ENCODE measurements at places on chromosomes 3 and 15. TPM values are rescaled to one million over a fixed set of nuclear protein-coding genes. Genes with fewer than 3 reads are reported as not detected.

- no peak for DNase-seq
Observed at GRCh38 chr15:77595231-77595630, 37.5 kb downstream of the LINGO1 start.

LRRN1 gene
- 4.7 TPM for total RNA-seq

- DNase-seq, result no peak
Observed at GRCh38 chr3:117131259-117131658, 421.7 kb downstream of the TUSC7 start.

CCDC191 gene
- total RNA-seq, result 16.0 TPM

CCR8 gene
- total RNA-seq, result not detected

DNA sequence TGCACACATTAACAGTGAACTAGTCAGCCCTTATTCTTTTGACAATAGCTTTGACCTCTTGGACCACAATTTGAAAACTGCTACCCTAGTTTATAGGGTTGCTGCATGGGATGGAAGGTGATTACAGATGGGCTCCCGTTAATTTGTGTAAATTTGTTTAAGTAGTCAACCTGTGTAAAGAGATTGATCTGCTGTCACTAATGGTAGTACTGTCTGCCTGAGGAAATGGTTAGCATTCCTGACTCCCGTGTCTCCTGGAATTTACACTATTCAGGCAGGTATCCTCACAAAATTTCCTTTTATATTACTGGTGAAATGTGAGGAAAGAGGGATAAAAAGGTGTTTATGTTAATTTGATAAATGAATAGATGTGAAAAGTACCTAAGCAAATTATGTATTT is 15.3 kb upstream of the EBLN2 start:
- no peak for DNase-seq

DNA sequence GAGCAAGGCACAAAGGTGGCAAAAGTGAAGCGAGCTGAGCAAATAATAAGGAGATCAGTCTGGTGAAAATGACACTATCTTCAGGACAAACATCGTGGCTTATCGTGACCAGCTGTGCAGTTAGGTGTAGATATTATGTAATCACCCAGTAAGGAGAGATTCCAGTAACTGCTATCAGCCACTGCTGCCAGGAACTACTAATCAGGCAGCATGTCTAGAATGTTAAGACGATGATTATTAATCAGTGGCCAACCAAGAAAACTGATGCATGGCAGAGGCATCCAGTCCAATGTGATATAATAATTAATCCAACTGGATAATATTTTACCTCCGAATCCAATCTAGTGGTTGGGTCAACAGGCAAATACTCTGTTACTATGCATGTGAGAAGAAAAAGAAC is 252.7 kb upstream of the ZPLD1 start:
- DNase-seq, result no peak

TLE3 gene
- total RNA-seq, result 37.8 TPM

GRCh38 chr15:77118882-77119321 is 48.0 kb upstream of the TSPAN3 start:
- DNase-seq, result peak; percentile 60

DNA sequence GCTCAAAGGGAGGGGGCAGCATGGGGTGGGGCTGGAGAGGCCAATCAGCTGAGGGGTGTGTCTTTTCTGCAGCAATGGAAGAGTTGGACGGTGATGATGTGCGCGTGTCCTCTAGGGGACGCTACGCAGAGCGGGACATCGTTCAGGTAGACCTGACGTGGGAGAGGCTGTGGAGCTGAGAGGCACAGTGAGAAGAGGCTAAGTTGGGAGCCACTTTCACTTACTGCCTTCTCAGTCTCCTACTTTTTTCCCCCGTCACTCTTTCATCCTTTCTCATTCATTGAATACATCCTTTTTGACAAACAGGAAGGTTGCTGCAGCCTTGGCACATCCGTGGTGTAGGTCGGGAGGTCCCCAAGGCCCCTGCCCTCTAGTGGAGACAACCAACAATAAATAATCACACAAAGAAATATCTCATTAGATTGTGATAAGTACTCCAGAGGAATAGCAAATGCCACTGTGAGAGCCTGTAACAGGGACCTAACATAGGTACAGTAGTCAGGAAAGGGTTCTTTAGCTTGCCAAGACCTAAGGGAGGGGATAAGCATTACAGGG is 4.4 kb upstream of the BRPF1 start:
- no peak for DNase-seq

- no peak for DNase-seq
Observed at GRCh38 chr3:68090571-68090970, 436.2 kb upstream of the SUCLG2 start.

GRCh38 chr3:43043071-43043766 is 62.7 kb downstream of the POMGNT2 start:
- DNase-seq, result no peak

TMEM40 gene
- total RNA-seq, result 63.3 TPM

GRCh38 chr3:108461661-108462111 is 48.7 kb downstream of the MYH15 start:
- DNase-seq, result no peak

- no peak for DNase-seq
Observed at GRCh38 chr15:48493084-48493762, 152.3 kb downstream of the FBN1 start.

- no peak for DNase-seq
Observed at GRCh38 chr3:114839476-114839875, 307.6 kb downstream of the ZBTB20 start.

- no peak for DNase-seq
Observed at GRCh38 chr3:100782906-100783305, 73.6 kb downstream of the TFG start.

- DNase-seq, result no peak
Observed at GRCh38 chr3:63798949-63799348, 20.1 kb upstream of the C3orf49 start.

DNA sequence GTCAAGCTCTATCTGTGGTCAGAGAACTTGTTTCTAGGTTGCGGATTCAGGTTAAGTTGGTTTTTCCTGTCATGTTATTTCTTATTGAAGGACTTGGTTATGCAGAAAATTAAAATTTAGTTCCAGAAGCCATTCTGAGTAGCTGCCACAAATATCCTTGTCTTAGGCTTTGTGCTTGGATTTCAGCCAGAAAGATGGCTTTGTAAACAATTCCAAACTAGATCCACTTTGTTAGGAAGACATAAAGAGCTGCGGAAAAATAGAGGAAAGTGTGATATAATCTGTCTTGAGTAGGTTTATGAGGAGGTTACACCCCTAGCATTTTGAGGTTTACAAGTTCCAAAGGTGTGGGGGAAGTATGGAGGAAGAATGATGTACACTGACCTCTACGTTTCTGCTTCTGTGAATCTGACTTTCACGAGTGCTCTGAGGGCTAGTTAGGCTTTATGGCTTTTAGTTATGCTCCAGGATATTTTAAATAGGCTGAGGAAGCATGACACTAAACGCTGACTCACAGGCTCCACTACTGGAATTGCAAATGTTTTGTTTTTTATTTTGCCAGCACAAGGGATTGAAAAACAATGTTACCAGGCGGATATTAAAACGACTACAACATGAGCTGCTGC is 46.3 kb upstream of the UTS2B start:
- DNase-seq, result no peak

- no peak for DNase-seq
Observed at GRCh38 chr3:128367761-128368160, 98.9 kb downstream of the DNAJB8 start.

DNA sequence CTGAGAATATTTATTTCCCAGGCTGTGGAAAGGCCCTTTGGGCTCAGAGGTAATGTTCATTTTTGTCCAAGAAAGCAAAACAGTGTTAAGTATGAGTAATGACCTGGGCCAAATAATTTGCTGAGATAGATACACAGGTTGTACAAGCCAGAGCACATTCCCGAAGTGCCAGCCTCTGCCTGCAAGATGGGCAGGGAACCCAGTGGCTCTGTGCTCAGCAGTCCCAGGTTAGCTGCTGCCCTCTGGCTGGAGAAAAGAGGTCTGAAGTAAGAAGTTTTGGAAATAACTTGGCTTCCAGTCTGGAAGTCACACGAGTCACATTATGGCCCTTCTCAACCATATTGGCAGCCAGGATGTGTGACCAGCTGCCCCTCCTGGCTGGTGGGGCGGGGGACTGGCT is 20.2 kb downstream of the MYZAP start:
- peak; percentile 85 for DNase-seq

TEX9 gene
- 20.5 TPM for total RNA-seq

- no peak for DNase-seq
Observed at GRCh38 chr3:32106929-32107362, 526 bp downstream of the GPD1L start.

DNA sequence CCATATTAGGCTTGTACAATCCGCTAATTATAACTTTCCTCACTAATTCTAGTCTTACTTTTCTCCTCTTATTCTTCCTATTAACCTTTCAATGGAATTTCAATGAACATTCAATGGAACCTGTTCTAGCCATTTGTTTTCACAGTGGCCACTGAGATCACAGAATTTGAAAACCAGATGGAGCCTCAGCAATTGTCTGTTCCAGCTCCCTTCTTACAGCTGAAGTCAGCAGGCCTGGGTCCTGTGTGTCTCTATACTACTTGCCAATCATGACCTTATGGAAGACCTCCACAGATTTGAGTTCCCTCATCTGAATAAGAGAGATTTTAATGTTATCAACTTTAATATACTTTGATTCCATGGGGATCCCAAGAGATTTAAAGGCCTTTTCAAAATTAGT is 36.6 kb downstream of the TJP1 start:
- DNase-seq, result no peak

DNA sequence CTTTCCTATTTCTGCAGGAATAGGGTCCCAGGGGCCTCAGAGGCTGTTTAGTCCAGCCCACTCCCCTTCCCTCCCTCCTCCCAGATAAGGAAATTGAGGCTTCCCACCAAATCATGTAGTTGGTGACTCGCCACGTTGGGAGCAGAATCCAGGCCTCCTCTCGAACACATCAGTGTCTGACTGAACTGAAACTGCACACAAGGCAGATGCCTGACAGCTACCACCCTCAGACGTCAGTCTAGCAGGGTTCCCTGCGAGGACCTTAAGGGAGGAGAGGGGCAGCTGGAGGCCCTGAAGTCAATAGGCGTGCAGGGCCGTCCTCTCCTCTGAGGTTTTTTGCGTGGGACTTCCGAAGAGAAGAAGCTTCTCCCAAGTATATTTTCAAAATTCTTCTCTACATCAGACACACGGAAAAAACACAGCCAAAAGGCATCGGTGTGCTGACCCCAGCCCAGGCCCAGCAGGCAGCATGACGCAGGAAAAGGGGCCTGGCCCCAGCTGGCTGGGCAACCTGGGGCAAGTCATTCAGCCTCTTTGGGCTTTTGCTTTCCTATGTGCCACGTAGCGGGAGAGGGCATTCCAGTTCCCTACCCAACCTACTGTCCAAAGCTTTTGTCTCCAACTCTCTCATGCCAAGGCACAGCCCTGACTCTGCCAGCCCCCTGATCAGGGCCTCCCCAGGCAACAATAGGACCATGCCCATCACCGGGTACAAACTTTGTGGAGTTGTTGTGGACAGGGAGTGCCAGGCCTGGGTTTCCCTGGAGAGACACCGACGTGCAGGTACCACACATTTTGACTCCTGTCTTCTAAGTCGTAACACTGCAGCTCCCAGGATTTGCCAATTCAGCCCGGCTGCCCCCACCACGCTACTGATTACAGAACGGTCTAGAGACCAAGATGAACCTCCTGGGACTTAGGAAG is 283.1 kb downstream of the XXYLT1 start:
- DNase-seq, result no peak

DNA sequence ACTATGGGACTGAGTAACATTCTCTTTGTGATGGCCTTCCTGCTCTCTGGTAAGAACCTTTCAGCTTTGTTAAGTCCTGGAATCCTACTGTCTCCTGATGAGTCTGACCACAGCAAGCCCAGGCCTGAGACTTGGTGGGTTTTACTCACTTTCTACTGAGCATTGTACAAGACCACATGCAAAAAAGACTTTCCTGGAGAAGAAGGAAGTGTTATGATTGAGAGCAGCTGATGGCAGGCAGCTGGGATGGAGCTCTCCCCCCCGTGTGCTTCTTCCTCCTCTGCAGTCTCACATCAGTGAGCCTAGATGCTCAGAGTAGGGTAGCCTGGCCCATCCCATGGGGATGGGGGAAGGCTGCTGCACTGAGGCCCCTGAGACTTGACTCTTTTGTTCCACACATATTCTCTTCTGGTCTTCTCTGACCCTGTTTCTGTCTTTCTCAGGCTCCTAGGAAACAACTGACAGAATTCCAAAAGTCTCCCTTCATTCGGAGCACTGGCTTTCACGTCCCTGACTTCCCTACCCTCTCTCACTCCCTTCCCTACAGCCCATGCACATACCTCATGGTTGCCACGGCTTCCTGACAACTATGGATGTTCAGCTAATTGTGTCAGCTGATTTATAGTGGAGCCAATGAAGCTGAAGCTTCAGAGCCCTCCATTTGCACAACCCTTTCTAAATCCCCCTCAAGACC is 36.6 kb downstream of the CD86 start:
- no peak for DNase-seq

NMB gene
- 9.1 TPM for total RNA-seq

DNA sequence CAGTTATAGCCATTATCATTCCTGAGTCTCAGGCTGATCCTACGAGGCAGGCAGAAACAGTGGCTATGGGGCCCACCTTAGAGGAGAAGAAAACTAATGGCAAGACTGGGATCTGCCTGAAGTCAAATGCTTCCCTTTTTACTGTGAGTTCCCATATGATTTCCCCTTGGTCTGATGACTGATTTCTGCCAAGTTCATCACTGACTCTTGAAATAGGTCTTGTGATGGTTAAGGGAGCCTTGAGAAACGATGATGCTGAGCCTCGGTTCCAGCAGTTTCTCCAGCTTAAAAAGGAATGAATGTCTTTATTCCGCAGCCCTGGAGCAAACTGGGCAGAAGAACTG is 29.4 kb upstream of the LDHAL6B start:
- DNase-seq, result no peak

- no peak for DNase-seq
Observed at GRCh38 chr3:73324203-73325155, 263.0 kb downstream of the EBLN2 start.

- DNase-seq, result no peak
Observed at GRCh38 chr3:15286022-15286421, 46.4 kb downstream of the SH3BP5 start.

- no peak for DNase-seq
Observed at GRCh38 chr15:76312540-76313174, 1.4 kb upstream of the ETFA start.

- DNase-seq, result no peak
Observed at GRCh38 chr15:88482263-88482662, 14.8 kb downstream of the MRPS11 start.

COL6A5 gene
- not detected for total RNA-seq

DNA sequence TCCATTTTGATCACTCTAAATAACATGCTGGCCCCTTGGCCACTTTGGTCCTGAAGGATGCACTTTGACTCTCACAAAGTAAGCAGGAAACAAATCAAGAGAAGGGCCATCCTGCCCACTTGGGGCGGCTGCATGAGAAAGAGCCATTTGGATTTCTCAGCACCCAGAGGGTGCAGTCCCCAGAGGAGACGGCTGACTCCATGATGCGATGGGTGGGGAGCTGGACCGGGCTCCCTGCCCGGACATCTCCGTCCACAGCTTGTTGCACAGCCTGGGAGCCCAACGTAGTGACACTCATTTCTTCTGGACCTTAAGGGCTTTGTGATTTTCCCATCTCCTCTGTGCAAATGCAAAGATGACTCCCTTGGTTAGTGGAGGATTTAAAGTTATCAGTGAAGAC is 4.0 kb upstream of the HRH1 start:
- DNase-seq, result no peak
